ENCODE measurements at places on chromosomes 7 and 10.

- DNase-seq: no peak
Observed at GRCh38 chr7:142795339-142795863, 24.6 kb downstream of the PRSS2 start.

DNA sequence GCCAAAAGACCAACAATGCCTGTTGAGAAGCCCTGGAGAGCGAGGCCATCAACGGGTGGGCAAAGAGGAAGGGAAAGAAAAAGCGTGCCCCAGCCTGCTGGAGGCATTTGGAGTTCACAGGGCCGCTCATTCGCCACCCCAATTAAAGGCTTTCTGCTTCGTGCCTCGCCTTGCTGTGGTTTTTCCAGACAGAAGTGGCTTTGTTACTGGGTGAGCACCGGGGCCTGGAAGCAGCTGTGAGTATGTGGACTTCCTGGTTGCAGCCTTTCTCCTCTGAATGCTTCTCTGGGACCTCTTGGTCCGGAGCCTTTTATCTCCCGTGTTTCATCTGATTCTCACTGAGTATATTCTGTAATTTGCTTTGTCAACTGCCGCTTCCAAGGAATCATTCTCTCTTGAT is 118.1 kb upstream of the EGR2 start:
- no peak for DNase-seq

DNA sequence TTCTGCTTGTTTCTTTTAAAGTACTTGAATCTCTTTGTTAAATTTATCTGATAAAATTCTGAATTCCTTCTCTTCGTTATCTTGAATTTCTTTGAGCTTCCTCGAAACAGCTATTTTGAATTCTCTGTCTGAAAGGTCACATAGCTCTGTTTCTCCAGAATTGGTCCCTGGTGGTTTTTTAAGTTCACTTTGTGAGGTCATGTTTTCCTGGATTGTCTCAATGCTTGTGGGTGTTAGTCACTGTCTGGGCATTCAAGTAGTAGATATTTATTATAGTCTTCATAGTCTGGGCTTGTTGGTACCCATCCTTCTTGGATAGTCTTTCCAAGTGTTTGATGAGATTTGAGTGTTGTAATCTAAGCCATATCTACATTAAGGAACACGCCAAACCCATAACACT is 1060.6 kb downstream of the LRMDA start:
- peak; percentile 89 for DNase-seq

DNA sequence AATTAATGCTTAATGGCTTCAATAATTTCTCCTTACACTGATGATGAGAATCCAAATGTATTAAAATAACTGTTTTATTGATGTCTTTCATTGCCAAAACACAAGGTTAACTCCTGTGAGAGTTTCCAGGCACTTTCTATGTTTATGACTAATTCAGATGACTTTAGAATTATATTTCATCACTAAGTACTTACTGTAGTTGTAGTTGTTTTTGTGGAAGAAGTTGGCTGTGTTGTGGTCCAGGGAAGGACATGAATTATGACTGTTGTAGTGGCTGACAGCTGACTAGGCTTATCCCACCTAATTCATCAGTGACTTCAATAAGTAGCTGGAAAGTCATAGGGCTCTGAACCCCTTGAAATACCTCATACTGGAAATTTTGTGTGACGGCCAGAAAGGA is 254.8 kb downstream of the HGF start:
- DNase-seq: peak; percentile 76

- no peak for DNase-seq
Observed at GRCh38 chr10:59374916-59375315, 12.6 kb upstream of the FAM13C start.

DNA sequence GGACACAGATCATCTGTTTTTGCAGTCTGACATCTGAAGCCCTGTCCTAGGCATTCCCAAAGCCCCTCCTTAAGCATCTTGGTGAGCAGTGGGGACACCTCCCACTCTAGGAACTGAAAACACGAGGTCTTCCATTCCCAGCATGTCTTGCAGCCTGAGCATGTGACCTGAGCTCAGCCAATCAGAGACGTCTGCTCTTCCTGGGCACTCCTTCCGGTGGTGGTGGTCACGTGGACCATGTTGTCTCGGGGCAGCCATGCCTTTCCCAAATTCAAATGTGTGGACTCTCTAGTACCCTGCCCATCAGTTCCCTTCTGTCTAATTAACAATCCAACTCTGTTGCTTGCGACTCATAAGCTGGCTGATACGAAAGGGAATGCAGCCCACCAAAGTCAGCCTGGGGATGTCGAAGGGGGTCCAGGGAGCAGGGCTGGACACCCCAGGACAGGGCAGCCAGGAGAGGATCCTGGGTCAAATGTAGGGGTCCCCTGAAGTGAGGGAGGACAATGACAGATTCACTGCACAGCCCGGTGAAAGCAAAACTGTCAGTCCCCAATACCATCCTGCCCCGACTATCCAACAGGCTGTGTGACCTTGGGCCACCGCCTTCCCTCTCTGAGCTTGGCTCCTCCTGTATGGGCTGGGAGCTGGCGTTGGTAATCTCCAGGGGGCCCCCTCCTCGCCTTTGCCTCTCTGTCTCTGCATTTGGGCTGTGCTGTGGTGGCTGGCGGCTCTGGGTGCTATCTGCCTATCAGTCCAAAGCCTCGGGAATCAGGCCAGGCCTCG is 57.4 kb upstream of the BAIAP2L1 start:
- DNase-seq: no peak

GRCh38 chr7:149140831-149141230 is 6.4 kb upstream of the ZNF398 start:
- DNase-seq: no peak

- DNase-seq: peak; percentile 55
Observed at GRCh38 chr7:108000875-108001763, 1.8 kb downstream of the LAMB1 start.

GRCh38 chr7:13416071-13416470 is 573.4 kb downstream of the ETV1 start:
- no peak for DNase-seq

DNA sequence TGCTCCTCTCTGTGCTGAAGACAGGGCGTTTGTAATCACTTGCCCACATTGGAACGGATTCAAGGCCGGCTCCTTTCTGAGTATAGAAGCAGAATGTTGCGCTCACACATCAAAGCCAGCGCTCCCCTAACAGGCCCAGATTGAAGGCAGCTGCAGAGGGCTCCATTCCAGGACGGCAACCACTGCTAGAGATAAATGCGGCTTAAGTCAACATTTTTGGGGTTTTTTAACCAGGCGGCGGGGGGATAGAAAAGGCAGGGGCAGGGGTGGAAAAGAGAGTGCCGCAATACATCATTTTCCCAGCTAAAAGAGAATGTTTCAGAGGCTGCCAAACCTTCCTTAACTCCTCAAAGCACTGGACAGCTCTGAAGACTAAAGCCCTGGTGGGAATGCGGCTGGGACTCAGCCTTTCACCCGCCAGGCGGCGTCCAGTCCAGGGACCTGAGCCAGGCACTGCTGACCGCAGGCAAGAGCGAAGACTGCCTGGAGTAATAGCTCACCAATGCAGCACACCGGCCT is 189.6 kb downstream of the TNS3 start:
- peak; percentile 91 for DNase-seq

GRCh38 chr10:85993840-85994507 is 372.6 kb downstream of the GRID1 start:
- DNase-seq: no peak

- peak; percentile 76 for DNase-seq
Observed at GRCh38 chr7:32164341-32164996, 94.3 kb upstream of the PDE1C start.

DNA sequence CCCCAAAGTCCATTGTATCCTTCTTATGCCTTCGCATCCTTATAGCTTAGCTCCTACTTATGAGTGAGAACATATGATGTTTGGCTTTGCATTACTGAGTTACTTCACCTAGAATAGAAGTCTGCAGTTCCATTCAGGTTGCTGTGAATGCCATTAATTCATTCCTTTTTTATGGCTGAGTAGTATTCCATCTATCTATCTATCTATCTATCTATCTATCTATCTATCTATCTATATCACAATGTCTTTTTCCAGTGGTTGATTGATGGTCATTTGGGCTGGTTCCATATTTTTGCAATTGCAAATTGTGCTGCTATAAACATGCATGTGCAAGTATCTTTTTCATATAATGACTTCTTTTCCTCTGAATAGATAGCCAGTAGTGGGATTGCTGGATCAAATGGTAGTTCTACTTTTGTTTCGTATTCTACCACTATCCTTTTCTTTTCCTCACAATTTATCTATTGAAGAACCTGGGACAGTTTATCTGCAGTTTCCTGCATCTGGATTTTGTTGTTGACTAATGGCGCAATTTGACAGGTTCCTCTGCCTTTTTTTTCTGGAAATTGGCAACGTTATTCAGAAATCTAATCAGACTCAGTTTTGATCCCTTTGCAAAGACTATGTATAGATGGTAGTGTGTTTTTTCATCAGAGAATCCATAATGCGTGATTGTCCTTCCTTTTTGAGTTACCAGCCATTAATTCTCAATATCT is 287.2 kb downstream of the ARL4A start:
- no peak for DNase-seq

DNA sequence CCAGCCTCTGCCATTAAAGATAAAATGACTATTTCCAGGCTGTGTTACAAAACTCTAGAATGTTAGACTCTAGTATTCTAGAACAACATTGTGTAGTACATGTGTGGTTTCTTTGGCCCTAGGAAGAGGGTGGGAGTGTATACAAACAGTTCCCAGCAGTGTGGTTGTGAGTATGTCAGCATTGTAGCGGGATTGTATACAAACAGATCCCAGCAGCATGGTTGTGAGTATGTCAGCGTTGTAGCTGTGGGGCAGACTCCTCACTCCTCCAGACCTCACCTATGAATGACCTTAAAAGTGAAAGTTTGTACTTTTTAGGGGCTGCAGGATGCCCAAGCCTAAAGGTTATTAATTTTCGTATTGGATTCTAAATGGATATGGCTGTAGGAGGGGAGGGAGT is 6.9 kb upstream of the ACSL5 start:
- no peak for DNase-seq

DNA sequence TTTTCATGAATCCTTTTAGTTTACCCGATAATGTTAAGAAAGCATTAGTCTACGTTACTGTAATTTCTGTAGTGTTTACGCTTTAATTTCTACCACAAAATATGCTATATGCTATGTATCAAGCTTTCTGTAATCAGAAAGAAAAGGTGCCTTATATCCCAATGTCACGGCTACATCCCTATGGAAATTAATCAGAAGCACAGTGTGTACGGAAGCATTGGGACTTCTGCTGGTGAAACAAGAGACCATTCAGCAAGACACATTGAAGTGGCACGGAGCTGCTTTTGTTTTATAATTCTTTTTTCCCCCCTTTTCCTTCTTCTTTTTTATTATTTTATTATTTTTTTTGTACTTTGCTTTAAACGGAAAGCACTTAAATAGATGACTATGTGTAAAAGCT is 31.2 kb upstream of the SH2B2 start:
- no peak for DNase-seq

- DNase-seq: no peak
Observed at GRCh38 chr10:132480356-132480755, 57.2 kb upstream of the INPP5A start.

DNA sequence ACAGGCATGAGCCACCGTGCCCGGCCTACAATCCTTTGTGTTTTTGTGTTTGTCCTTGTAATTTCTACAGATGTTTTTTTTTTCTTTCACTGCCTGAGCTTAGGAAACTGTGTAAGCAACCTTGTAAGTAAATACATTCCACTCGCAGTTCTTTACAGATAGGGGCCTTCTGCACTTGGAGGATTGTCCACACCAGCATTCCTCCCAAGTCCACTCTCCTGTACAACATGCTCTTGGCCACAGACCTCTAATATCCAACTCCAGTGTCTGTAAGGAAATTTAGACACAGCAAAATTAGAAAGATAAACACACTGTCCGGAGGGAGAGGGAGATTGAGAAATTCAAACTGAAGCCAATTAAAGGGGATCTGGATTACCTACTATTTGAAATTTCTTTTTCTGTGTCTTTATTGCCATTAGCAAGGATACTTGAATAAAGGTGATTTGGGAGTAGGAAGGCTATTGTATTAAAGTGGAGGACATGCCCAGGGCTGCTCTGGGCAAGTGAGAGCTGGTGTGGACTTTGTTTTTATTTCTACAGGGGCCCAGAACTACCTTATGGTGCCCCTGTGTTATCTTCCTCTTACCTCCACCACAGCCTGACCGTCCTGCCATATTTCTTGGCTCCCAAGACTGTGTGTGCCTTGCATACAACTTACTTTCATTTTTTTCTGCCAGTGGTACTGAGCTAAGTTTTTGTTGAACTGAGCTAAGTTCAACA is 9.7 kb downstream of the MXI1 start:
- no peak for DNase-seq

DNA sequence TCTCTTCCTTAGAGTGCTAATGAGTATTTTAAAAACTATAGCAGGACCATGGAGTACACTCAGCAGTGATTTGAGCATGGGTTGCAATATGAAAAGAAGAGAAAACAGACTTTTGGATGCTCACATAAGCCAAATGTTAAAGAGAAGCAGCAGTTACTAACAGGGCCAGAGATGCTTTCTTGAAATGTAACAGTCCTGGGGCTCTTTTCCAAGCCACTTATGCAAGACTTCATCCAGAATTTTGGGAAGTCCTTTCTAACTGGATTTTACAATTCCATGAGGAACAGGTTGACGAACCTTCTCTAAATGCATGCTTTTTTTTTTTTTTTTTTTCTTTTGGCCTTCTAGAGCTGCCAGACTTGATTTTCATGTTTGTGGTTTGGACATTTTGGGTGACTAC is 282.0 kb downstream of the SEC23IP start:
- no peak for DNase-seq

- DNase-seq: no peak
Observed at GRCh38 chr10:24575481-24576002, 148.1 kb downstream of the ARHGAP21 start.

All from fibroblast of skin of right quadriceps (primary cell).